ENCODE measurements at places on chromosomes 4 and X.

- no peak for DNase-seq
Observed at GRCh38 chrX:110322603-110323002, 4.7 kb upstream of the AMMECR1 start.

DNA sequence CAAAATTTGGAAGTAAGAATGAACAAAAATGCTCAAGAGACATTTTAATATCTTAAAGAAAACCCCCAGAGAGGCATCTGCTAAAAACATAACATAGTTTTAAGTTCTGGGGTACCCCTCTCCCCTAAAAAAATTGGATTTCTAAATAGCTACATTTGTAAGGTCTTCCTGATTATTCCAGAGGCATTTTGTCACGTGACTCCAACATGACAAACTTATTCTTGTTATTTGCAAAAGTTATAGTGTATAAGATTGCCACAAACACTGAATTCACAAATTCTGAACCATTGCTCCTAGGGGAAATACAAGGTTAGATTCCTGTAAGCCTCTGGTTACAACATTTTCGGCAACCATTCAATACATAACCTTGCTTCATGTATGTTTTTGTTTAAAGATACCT is 73.4 kb downstream of the COL25A1 start:
- no peak for DNase-seq

GRCh38 chr4:73055241-73055897 is 14.1 kb downstream of the COX18 start:
- no peak for DNase-seq

- DNase-seq: no peak
Observed at GRCh38 chr4:8475751-8476575, 35.4 kb downstream of the TRMT44 start.

- no peak for DNase-seq
Observed at GRCh38 chrX:11739776-11740175, 18.3 kb upstream of the MSL3 start.

- DNase-seq: no peak
Observed at GRCh38 chr4:150229520-150229919, 151.3 kb downstream of the DCLK2 start.

- DNase-seq: no peak
Observed at GRCh38 chrX:74249963-74250362, 54.0 kb upstream of the ZCCHC13 start.

DNA sequence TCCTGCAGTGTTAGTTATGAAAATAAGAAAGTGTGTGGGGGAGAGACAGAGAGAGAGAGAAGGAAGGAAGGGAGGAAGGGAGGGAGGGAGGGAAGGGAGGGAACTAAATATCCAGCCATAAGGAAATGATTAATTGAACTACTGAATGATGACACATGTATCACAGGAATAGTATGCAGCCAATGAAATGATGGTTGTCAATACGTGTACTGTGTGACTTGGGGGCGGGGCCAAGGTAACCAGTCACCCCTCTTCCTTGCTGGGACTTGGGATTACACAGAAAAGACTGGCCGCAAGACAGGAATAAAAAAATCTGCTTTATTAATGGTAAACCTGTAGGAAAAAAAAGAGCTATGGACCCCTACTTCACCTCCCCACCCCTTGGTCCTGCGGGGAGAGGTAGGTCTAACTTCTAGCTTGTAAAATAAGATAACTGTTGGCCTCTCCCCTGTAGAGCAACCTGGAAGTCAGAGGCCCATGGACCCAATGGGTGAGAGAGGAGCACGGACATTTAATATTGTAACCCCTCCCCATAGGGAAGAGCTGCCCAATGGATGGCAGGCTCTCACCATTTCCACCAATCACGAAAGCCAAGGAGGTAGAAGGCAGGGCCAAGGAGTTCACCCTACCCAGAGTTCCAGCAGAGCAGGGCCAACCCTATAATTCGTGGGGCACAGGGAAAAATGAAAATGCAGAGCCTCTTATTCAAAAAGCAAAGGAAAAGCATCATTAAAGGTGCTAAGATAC is 7.4 kb downstream of the PPP2R2C start:
- DNase-seq: no peak

- DNase-seq: peak; percentile 13
Observed at GRCh38 chr4:38213083-38213805, 253.0 kb downstream of the PTTG2 start.

DNA sequence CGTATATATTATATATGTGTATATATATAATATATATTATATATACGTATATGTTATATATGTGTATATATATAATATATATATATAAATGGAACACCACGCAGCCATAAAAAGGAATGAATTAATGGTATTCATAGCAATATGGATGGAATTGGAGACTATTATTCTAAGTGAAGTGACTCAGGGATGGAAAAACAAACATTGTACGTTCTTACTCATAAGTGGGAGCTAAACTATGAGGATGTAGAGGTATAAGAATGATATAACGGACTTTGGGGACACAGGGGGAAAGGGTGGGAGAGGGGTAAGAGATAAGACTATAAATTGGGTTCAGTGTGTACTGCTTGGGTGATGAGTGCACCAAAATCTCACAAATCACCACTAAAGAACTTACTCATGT is 1388.9 kb downstream of the C4orf33 start:
- DNase-seq: no peak

- DNase-seq: no peak
Observed at GRCh38 chrX:25016938-25017598, 1.3 kb upstream of the ARX start.

GRCh38 chr4:154559141-154559493 is 3.7 kb upstream of the FGB start:
- DNase-seq: no peak

GRCh38 chrX:101550751-101551379 is 518 bp downstream of the ARMCX1 start:
- peak; percentile 32 for DNase-seq

DNA sequence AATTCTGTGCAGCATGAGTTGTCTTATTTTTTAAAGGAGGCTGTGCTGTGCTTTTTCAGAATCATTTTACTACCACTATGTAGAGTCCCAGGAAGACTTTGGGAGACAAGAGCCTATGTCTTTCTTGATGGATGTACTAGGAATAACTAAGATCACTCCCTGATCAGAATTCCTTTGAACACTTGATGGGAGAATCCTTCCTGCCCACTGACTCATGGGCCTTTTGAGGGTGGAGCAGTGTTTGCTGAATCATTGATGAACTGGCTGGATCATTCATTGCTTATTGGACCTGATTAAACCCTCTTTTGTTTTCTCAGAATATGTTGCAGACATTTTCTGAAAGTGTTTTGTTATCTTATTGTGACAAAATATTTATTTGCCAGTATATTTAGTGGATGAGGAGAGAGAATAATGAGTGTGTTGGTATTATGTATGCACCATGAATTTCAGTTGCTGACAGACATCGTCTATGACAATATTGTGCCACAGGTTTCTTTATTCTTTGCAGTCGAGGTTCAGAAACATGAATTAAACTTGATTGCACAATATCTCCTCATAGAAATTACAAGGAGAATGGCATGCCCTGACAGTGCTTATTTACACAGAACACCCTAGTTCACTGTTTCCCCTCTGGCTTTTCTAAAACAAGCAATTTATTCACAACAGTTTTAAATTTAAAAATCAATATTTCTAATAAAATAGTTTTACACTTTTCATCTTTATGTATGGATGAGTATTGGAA is 36.3 kb downstream of the POU4F2 start:
- DNase-seq: no peak

- DNase-seq: no peak
Observed at GRCh38 chrX:83508006-83508405, at the start of gene POU3F4. TSS of gene POU3F4 (plus strand) at chrX:83508290. CDS start at chrX:83508325, 35 bp downstream.

- DNase-seq: no peak
Observed at GRCh38 chrX:72216973-72217372, 21.9 kb downstream of the ERCC6L start.

DNA sequence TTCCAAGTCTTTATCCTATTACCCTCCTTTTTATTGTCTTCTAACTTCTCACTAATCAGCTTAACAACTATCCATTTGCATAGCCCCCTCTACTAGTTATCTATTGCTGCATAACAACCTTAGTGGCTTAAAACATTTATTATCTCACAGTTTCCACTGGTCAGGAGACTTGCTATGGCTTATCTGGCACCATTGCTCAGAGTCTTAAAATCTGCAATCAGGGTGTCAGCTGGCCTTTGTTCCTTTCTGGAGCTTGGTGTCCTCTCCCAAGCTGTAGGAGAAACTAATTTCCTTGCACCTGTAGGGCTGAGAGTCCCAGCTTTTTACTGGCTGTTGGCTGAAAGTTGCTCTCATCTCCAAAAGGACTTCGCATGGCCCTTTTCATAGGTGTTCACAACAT is 137.0 kb upstream of the SMIM31 start:
- no peak for DNase-seq

DNA sequence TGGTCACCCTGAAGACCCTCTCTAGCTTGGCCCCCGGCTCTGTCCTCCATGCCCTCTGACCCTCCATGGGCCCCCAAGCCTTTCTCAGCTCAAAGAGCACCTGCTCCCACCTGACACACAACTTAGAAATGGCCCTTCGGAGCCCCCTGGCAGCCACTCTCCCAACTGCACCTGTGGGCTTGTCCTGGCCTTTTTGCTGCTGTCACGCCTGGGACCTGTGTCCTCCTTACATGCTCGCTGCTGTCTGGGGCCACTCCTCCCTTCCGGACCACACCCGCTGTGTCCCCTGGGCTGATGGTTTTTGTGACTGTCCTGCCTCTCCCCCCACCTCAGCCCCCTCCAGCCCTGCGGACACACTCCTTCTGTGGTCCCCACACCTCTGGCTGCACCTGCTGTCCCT is 106.2 kb upstream of the AFAP1 start:
- no peak for DNase-seq

- no peak for DNase-seq
Observed at GRCh38 chrX:78643096-78643495, 16.0 kb downstream of the RTL3 start.
